ENCODE measurements at places on chromosomes 1 and 21.
A peak's percentile ranks its signal among the peaks of the same experiment; 100 is the strongest.

- peak; percentile 12 for DNase-seq
Observed at GRCh38 chr1:165828669-165829329, 1.4 kb downstream of the UCK2 start.

DNA sequence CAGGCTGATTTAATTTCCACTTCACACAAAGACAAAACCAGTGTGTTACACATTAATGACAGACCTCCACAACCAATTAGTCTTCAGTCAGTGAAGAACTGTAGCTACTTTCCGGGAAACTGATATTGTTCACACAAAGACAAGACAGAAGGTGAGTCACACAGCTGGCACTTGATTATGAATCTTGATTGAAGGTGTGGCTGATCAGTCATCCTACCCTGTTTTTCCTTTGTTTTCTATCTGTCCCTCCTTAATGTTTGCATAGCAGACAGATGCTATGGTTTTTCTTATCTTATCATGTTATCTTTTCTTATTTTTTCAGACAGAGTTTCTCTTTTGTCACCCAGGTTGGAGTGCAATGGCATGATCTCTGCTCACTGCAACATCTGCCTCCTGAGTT, 185.1 kb upstream of the GREM2 start:
- DNase-seq: no peak

- DNase-seq: no peak
Observed at GRCh38 chr1:33948291-33948690, 84.4 kb downstream of the HMGB4 start.

GRCh38 chr1:52203935-52204625, 62.2 kb downstream of the ZFYVE9 start:
- DNase-seq: no peak

DNA sequence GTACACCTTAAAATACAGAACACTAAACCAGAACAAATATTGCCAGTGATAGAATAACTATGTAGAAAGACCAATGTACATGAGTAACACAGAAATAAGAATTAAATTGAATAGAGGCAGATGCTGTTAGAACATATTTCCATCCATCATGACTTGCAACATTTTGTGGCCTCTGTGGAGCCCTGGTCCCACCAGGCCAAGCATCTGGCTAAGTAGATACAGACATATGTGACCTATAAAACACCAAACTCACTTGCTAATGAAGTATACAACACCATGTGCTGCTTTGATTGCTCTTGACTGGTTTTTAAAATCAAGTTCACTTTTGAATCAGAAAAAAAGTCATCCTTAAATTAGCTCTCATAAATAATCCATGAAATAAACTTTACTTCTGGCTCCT, 20.5 kb downstream of the SLC19A2 start:
- no peak for DNase-seq

DNA sequence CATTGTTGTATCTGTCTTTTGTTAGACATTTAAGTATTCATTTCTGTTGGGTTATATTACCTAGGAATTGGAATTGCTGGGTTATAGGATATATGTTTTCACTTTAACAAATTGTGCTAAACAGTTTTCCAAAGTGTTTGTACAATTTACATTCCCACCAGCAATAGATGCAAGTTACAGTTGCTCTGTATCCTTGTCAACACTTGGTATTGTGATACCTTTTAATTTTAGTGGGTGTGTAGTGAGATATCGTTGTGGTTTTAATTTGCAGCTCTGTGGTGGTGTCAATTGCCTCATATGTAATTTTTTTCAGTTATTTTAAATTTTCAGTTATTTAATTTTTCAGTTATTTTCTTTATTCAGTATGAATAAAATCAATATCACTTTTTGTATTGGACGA, 7.4 kb upstream of the DPH5 start:
- DNase-seq: no peak

DNA sequence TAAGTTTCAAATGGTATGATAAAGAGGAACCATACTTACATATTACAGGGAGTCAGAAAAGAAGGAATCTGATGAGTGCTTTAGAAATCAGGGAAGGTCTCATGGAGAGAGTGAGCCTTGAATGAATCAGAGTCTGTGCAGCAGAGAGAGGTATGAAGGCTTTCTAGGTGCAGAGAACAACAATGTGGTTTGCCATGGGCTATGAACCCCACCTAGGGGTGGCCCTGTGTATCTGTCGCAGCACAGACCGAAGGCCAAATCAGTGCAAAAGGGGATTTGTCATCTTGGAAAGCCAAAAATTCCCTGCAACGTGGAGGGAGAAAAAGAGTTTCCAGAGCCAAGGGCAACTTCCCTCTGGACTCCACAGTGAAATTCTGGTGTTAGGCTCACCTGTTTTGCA, 3.5 kb downstream of the PAPPA2 start:
- no peak for DNase-seq

- no peak for DNase-seq
Observed at GRCh38 chr1:240672132-240672811, 60.3 kb upstream of the GREM2 start.

GRCh38 chr1:7919880-7920279, 20.8 kb downstream of the TNFRSF9 start:
- DNase-seq: no peak

DNA sequence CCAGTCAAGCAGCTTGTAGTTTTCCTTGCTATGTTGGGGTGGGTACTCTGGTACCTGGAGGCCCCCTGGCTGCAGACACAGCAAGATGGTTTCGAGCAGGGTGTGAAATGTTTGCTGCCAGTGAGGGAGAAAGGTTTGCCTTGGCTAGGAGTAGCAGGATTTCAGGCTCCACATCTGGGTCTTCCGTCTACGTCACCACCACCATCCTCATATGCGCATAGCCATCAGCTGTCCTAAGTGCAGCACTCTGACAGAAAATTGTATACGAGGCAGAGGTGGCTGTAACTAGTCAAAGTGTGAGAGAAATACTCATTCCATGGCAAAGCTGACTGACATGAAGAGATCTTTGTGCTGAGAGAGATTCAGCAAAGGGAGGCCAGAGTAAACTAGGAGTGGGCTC, 212.6 kb downstream of the NFIA start:
- no peak for DNase-seq

DNA sequence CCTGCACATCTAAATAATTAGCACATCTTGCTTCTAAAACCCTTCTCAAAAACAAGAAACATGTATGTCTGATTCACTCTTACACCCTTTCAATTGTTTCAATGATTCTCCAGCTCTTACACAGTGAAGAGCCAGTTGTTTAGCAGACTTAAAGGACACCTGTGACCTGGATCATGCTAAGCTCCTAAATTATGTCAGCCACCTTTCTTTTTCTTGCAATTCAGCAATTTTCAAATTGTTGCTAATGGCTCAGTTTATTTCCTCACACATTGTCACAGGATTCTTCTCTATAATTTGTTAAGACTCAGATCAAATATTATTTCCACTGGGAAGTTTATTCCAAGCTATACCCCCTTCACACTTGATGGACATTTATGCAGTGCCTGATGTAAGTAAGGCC, 413.2 kb downstream of the PLA2G4A start:
- DNase-seq: no peak

- DNase-seq: no peak
Observed at GRCh38 chr1:17890056-17890814, 135.1 kb downstream of the ACTL8 start.

GRCh38 chr1:88779880-88780279, 95.8 kb downstream of the PKN2 start:
- DNase-seq: no peak

DNA sequence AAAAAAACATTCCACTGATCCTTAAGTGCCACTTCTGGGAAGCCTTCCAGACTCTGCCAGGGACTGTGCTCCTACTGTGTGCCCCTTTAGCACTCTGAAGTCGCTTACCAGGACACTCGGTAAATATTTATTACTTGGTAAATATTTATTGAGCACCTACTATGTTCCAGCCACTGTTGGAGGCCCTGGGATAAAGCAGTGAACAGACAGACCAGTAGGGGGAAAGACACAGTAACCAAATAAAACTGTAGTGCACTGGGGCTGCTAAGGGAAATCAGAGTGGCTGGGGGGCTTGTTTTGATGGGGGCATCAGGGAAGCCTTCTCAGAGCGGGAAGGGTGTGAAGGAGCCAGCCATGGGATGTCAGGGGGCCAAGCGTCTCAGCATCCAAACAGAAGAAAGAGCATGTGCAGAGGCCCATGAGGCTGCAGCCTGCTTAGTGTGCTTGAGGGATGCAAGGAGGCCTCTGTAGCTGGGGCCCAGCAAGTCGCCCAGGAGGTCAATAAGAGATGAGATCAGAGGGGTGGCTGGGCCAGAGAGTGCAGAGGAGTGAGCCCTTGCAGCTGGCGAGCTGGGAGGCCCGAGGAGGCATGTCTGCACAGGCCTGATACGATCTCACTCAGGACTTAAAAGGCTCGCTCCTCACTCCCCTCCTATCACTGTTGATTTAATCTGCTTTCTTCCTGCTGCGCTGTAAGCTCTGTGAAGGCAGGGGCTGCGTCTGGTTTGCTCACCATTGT, 28.6 kb downstream of the KAZN start:
- DNase-seq: no peak

DNA sequence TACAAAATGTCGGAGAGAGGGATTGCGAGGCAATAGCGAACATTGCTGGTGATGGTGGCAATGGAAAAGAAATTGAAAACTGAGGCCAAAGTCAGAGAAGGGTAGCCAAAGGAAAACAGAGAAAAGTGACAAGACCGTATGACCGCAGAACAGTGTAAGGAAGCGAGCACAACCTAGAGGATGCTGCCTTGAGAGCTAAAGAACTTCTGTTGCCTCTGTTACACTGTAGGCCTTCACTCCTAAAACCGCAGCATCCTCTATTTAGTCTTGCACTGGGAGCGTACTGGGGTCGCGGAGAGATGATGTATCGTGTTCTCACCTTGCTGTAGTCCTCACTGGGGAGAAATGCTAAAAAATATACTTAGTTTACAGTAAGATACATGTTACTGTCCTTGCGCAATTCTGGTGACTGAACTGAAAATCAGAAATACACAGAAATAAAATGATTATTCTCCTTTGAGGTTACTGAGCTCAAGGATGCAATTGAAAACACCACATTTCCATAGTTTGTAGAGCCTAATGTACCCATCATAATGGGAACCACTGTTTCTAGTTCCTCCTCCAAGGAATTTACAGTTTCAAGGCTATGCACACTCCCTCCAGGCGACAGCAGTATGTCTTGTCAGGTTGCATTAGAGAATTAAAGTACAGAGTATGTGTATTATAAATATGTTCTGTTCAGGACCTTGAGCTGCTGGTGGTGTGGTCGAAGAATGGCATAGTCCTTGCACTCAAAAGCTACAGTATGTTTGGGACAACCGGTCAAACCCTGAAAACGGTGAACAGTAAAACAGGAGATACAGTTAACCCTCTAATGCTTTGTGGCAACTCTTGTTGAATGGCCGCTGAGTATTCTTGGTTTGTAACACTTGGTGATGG, 1.3 kb downstream of the NEK7 start:
- DNase-seq: no peak

DNA sequence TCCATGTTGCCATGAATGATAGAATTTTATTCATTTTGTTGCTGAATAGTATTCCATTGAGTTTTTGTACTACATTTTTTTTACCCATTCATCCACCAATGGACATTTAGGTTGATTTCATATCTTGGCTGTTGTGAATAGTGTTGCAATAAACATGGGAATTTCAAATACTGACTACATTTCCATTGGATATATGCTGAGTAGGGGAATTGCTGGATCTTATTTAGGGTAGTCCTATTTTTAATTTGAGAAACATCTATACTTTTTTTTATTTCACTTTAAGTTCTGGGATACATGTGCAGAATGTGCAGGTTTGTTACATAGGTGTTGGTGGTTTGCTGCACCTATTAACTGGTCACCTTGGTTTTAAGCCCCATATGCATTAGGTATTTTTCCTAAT, 38.8 kb upstream of the TNFSF4 start:
- no peak for DNase-seq

Measured in activated T-cell treated with anti-CD3 and anti-CD28 coated beads for 48 hours (primary cell).